Coronary artery (tissue), 2 donors: ENCODE measurements at places on chromosomes 4 and X.

- DNase-seq: no peak
These were observed 146.6 kb downstream of the ADAMTS3 start for GRCh38 chr4:72422416-72422815.

DNA sequence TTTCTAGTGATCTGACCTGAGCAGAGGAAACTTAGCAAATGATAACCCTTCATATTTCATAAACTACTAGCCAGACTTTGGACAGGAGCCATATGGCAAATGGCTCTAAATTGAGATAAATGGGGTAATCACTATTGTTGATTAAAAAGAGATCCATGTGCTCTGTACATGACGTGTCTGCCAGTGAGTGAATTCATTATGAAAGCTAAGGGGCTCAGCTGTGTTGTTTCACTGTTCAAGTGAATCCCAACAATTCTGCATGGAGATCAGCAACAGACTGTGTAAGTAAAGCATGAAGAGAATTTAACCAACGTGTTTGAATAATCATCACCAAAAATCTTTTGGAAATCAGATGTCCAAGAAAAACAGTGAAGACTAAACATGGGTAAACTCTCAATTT is 9.5 kb upstream of the QRFPR start:
- DNase-seq: no peak

DNA sequence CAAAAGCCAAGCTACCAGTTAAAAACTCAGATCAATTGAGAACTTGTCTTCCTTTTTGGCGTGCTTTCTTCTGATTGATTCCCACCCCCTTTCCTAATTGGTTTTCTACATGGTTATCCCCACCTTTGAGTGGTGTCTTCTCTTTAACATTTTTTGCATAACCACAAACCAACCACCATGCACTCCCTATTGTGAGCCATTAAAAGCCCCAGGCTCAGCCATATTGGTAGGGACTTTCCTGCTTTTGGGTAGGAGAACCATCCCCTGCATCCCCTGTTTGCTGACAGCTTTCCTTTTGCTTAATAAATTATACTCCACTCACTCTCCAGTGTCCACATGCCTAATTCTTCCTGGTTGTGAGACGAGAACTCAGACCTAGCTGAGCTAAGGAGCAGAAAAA is 1651.4 kb upstream of the IGFBP7 start:
- no peak for DNase-seq

- DNase-seq: no peak
These were observed 67.6 kb upstream of the DCLK2 start for GRCh38 chr4:150010525-150011126.

DNA sequence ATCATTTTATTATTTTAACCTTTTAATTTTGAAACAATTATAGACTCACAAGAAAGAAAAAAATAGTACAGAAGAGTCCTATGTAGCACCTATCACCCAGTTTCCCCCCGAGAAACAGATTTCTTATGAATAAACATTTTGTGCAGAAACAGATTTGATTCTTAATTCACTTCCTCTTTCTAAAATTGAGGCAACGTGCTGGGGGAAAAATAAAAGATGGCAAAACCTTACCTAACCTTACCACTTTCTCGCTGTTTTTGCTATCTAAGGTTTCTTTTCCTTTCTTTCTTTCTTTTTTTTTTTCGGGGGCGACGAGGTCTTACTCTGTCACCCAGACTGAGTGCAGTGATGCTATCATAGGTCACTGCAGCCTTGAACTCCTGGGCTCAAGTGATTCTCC is 4.3 kb upstream of the CLNK start:
- DNase-seq: no peak

DNA sequence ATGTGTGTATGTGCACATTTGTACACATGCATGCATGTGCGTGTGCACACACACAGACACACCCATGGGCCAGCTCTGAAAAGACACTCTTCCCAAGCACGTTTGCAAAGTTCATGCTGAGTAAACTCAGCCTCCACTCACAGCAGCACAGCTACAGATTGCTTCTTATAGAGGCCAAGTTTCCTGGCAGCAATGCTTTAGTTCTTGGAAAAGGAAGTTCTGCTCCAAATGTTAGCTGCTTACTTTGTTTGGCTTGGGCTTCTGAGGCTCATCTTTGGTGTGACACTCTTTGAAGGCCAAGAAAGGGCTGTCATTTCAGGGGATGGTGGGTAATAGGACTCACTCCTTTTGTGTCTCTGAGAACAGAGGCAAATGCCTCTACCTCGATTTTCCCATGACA is 6.6 kb downstream of the PLP1 start:
- no peak for DNase-seq

GRCh38 chrX:148474030-148474429 is 26.4 kb upstream of the AFF2 start:
- DNase-seq: no peak

DNA sequence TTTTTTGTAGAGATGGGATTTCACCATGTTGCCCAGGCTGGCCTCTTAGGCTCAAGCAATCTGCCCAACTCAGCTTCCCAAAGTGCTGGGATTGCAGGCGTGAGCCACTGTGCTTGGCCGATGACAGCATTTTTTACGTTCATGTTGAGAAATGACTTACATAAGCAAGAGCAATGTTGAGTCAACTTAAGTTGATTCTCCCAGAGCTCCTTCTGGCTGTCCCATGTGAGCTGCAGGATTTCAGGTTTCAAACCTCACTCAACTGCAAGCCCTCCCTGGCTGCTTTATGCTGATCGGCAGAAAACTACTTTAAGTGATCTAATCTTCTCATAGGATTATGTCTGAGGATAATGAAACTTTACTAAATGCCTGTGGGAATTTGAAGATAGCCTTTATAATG is 86.8 kb downstream of the GC start:
- DNase-seq: no peak

GRCh38 chr4:131084997-131085396 is 1989.0 kb downstream of the C4orf33 start:
- no peak for DNase-seq

- no peak for DNase-seq
These were observed 191.6 kb downstream of the ANAPC10 start for GRCh38 chr4:144906181-144906925.

GRCh38 chrX:97326456-97326855 is 442.7 kb downstream of the RPA4 start:
- no peak for DNase-seq

DNA sequence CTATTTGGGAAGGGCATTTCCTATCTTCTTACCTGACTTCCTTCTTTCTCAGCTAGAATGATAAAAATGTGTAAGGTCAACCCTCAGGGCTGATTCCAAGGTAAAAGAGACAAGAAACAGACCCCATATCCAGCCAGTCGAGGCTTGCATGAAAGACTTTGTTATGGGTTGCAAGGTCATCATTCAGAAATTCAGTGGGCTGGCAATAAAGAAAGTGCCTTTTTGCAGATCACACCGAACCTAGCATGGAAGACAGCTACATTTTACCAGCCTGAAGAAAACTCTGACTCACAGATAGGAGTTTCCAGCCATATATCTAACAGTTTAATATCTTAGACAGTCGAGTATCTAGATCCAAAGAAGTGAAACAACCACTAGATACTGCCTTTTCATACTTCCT is 87.4 kb downstream of the PDGFC start:
- no peak for DNase-seq

DNA sequence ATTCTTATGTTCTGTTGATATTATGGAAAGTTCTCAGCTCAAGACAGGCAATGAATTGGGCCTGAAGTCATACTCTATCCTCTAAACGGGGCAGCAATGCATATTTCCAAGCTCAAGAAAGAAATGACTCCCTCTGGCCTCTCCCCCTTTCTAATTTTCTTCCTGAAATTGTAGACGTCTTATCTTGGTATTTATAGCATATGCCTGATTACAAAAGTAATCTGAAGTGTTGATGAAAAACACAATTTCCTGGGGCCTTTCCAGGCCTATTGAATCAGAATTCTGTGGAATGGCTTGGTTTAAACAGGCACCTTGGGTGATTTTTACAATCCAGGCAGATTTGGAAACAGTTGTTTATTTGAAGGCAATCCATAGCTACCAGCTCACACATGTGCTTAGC is 21.4 kb upstream of the PGRMC2 start:
- no peak for DNase-seq

GRCh38 chrX:18721683-18722499 is 14.4 kb downstream of the PPEF1 start:
- DNase-seq: no peak

DNA sequence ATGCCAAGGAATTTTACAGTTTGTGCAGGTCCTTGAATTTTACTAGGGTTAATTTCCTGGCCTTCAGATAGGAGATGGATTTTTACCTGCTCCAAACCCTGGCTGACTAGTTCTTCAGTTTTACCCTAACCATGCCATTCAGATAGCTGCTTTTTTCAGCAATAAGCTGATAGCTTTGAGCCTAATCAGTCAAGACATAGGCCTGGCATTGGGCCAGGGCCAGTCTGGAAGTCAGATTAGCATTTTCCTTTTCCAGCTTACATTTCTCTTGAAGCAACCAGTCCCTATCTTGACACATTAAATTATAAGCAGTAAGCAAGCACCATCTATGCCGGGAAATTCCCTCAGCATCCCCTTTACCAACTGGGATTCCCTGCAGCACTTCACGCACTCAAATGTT is 177.1 kb downstream of the ADGRA3 start:
- DNase-seq: no peak

DNA sequence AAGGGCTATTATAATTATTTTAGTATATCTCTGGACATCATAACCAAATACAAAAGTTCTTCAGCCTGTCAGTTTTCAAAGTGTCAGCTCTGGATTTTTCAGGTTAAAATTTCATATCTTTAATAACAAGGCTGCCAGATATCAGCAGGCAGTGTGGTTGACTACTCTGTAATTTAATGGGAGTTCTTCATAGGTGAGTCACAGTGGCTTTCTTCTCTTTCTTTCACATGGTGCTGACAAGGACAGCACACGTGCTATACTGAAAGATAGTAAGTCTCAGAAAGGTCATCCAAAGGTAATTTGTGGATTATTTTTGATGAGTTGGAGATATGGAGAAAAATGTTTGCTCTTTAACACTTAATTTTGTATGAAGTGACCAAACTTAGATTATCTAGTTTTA is 43.2 kb downstream of the GALNT7 start:
- no peak for DNase-seq

- DNase-seq: no peak
These were observed 18.7 kb downstream of the FLNA start for GRCh38 chrX:154355776-154356140.

DNA sequence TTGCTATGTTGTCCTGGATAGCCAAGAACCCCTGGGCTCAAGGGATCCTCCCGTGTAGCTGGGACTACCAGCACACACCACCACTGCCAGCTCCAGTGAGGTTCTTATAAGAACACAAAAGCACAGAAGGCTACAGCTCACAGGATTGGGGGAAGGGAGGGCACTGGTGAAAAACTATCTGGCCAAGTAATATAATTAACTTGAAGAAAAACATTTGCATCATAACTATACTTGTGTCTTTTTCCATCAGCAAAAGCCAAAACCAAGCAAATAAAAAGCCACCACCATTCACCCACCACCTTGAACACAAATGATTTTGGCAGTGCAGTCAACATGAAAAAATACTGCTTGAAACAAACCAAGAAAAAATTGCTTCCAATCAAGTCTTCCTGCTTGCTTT is 188.2 kb downstream of the MAML3 start:
- no peak for DNase-seq

GRCh38 chr4:107808572-107808971 is 16.2 kb upstream of the SGMS2 start:
- DNase-seq: no peak

GRCh38 chr4:21888195-21888976 is 60.2 kb downstream of the KCNIP4 start:
- DNase-seq: no peak

GRCh38 chr4:143514497-143514896 is 995 bp downstream of the SMARCA5 start:
- peak; percentile 78 for DNase-seq

- DNase-seq: no peak
These were observed 6.3 kb downstream of the FMR1 start for GRCh38 chrX:147917700-147918695.

DNA sequence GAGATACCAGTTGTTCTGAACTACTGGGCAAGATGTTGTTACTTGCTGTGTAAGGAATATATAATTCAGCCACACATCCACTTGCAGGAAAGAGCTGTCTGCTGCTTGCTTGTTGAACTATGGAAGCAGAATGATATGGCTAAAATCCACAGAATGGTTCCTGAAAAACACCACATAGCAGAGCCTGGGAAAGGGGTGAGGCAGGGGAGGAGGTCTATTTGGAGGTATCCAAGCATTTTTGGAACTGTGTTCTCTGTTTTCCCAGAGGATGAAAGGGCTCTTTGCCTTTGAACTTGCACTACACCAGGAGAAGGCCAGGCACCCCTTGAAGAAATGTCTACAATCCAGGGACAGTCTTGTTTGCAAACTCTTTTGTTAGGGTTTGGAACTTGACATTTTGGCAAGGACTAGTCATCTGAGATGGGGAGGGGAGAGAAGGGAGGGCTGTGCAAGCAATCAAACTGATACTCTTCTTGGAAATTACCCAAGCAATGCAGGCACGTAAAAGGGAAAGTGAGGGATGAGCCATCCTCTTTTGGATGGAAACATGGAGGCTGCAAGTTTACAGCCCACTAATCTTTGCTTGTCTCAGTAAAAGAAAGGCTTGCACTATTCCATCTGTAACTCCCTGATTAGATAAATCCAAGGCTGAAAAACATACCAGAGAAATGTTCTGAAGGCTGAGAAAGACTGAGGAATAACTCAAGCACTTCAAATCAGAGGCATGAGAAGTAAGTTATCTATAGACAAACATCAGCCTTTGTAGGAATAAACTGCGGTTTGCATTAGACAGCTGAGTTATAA is 141.0 kb downstream of the TSPAN5 start:
- DNase-seq: no peak

DNA sequence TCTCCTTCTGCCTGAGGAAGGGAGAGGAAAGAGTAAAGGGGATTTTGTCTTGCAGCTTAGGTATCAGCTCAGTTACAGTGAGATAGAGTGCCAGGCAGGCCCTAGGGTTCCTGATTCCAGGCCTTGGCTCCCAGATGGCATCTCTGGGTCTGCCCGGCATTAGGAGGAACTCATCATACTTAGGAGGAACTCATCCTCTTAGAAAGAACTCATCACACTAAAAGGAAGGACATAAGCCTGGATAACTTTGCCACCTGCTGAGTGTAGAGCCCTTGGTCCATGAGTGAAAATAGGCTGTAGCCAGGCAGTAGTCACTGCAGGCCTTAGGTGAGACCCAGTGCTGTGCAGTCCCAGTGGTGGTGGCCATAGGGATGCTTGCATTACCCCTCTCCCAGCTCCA is 367.1 kb downstream of the PACRGL start:
- DNase-seq: no peak
